Naive B cell (primary cell): ENCODE measurements at places on chromosomes 1 and 21. TPM values are rescaled to one million over a fixed set of nuclear protein-coding genes. Genes with fewer than 3 reads are reported as not detected.

KRTAP11-1 gene
- polyA plus RNA-seq: not detected

DNA sequence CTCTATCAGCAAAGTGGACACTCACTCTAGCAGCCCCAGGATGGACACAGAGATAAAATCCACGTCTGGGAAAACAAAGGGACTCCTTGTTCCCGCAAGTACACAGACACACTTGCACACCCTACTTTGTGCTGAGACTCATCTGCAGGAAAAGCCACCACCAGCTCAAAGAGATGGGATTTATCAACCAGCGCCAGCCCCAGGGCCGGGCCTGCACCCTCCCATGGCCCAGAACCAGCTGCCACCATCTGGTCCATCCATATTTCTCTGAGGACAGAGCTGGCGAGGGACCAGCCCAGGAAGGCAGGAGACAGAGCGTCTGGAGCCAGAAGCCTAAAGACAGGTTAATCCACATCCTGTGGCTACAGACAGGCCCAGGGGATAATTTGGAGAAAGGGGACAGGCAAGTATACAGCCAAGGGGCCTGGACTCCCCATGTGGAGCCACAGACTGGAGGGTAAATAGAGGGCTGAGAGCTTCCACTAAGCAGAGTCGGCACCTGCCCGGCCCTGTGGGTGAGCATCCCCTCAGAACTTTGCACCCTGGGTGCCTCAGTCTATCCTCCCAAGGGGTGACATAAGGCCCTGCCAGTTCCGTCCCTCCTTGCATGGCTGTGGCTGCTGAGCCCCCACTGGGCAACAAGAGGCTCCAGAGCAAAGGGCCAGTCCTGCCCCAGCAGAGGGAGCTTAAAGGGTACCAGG, 233.9 kb downstream of the PTPRU start:
- peaks cover 53% of the 10 kb centered on the region for H3K27me3 ChIP-seq
- no peaks in the 10 kb centered on the region for H3K4me1 ChIP-seq
- H3K27ac ChIP-seq: no peak overlapping the region
- no peak for DNase-seq
- peaks cover 2% of the 10 kb centered on the region for H3K36me3 ChIP-seq
- no peak overlapping the region for H3K4me3 ChIP-seq

DNA sequence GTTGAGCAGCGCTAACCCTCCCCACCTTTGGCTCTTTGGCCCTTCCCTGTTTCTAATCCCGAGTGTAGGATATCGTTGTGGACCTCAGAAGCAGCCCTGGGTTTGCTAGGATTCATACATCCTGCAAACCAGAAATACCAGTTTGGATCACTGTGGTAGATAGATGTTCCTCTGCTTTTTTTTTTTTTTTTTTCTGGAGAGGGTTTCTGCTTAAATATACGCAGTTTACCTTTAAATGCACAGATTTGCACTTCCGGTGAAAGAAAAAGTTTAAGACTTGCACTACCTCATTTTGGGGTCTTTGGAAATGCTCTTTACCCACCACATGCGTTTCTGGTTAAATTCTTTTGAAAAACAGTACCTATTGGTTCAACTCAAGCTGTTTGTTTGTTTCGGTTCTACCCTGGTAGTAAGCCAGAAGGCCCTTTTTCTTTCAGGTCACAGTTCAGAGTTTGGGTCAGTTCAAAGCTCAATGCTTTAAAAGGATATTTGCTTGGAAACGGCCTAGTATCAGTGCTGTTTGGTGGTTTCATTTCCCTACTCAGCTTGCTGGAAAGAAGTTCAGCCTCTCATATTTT, 908 bp downstream of the DDI2 start:
- DNase-seq: peak; percentile 61
- H3K27ac ChIP-seq: peak overlapping the region; percentile 97
- H3K4me1 ChIP-seq: peaks cover 28% of the 10 kb centered on the region
- H3K27me3 ChIP-seq: no peaks in the 10 kb centered on the region
- H3K36me3 ChIP-seq: no peaks in the 10 kb centered on the region

GRCh38 chr1:228540161-228540917, 53.2 kb downstream of the RNF187 start:
- no peaks in the 10 kb centered on the region for H3K36me3 ChIP-seq
- H3K27me3 ChIP-seq: peaks cover 90% of the 10 kb centered on the region
- H3K4me1 ChIP-seq: no peaks in the 10 kb centered on the region
- H3K27ac ChIP-seq: no peak overlapping the region

DNA sequence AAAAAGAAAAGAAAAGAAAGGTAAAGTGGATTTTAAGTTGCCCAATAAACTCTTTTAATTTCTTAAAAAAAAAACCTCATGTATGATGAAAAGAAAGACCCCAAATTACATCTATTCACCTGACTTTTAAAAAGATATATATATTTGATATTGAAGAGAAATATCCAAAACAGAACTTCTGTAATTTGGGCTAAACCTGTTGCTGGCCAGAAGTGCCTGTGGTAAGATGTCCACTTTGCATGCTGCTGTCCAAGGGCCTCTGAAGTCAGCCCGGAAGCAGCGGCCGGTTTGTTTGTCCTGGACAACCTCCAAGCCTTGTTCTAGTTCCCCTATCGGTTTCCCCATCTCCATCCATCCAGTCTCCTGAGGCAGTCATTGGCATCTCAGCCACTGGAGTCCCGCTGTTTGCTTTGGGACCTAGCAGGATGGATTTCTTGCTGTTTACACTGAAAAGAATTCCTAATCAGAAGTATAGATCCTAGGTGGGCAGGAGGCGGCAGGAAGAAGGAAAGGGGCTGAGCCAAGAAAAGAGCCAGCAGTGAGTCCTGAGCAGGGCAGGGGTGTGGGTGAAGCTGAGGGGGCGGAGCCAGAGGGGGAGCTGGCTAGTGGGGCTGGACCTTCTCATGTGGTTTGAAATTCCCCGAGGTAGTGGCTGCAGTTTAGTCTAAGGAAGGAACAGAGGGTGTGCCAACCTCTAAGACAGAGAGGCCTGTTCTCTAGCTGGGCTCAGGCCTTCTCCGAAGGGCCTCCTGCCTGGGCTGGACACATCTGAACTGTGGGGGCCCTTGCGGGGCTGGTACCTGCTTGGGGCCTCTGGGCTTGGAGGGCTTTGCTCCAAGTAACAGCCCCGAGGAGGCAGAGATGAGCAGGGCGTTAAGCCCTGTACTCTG, 3.3 kb downstream of the NCMAP start:
- H3K4me1 ChIP-seq: peaks cover 24% of the 10 kb centered on the region
- no peak for DNase-seq
- H3K27me3 ChIP-seq: peaks cover 43% of the 10 kb centered on the region
- peak overlapping the region; percentile 64 for H3K4me3 ChIP-seq

GRCh38 chr1:186420923-186421322, 40.0 kb downstream of the PDC start:
- H3K4me3 ChIP-seq: no peak overlapping the region
- no peak overlapping the region for H3K27ac ChIP-seq
- H3K4me1 ChIP-seq: no peaks in the 10 kb centered on the region
- DNase-seq: no peak
- no peaks in the 10 kb centered on the region for H3K27me3 ChIP-seq

DNA sequence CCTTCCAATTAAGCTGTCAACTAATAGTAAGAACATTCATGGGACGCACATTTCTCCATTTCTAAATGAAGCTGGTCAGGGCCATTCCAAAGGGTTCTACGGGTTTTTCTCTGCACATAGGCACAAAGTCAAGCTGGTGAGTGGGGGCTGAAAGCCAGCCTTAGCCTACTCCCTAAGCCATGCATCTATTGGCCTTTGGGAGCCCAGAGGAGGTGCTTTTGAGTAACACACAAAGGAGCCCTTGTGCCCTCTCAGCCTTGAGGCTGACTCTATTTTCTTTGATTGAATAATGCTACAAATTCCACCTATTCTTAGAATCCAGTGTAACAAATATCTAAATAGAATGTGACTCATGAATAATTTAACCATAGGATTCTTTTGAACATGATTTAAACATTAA, 73.6 kb downstream of the RGS13 start:
- H3K4me1 ChIP-seq: no peaks in the 10 kb centered on the region
- no peak overlapping the region for H3K27ac ChIP-seq
- DNase-seq: no peak
- H3K27me3 ChIP-seq: peaks cover 9% of the 10 kb centered on the region

DUSP10 gene
- polyA plus RNA-seq: 23.1 TPM
